ENCODE measurements at places on chromosomes 3 and 15.

DNA sequence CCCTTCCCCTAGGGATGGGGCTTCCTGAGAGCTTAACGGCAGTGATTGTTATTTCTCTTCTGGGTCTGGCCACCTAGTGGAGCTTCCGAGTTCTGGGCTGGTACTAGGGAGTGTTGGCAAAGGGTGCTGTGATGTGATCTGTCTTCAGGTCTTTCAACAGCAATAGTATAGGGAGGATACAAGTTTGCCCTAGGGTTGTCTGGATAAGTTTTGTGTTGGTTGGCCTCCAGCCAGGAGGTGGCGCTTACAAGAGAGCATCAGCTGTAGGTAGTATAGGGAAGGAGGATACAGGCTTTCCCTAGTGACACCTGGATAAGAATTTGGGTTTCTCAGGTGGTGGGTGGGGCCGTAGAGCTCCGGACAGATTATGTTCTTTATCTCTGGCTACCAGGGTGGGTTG is 19.2 kb upstream of the CPOX start:
- DNase-seq: no peak

DNA sequence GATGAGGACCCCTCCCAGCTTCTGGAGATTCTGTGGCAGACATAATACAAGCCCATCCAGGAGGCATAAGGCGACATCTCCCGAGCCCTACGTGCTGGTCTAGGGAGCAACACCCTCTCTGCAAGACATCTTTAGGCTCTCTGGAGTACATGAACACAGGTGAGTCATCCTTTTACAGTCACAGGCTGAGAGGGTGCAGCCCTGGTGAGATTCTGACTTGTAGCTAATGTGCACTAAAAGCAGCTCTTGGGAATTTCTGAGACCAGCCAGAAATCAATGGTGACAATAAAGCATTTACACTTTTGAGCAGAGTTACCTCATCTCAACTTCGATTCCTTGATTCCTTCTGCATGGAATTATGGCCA is 131.1 kb downstream of the XXYLT1 start:
- no peak for DNase-seq

- no peak for DNase-seq
Observed at GRCh38 chr3:129605922-129606635, 397 bp downstream of the PLXND1 start.

DNA sequence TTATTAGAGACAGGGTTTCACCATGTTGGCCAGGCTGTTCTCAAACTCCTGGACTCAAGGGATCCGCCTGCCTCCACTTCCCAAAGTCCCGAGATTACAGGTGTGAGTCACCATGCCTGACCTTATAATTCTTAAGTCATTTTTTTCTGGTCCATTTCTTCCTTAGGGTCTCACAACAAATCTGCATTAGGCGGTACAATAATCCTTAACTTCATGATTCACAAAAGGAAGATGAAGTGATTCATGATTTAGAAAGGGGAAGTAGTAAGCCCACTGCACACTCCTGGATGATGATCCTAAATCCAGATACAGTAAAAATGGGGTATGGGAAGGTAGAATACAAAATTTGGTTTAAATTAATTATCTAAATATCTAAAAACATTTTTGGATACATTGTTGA is 45.0 kb upstream of the TKT start:
- DNase-seq: no peak

DNA sequence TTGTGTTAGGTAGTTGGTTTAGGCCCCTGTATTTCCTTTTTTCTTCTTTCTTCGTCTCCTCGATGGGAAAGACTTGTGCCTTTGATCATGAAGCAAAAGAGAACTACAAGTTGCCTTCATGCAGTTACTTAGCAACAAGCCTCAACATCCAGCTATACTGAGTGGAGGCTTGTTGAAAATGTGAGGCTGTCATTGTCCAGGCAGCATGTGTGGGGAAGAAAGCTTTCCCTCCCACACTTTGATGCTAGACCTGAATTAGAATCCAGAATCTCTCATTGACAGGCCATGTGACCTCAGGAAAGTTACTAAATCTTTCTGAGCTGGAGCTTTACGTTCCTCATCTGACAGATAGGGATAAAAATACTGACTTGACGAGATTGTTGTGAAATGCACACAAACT is 23.7 kb downstream of the IFT122 start:
- DNase-seq: no peak

- DNase-seq: no peak
Observed at GRCh38 chr3:3127432-3128010, 781 bp downstream of the TRNT1 start.

- DNase-seq: no peak
Observed at GRCh38 chr3:184561913-184562877, 610 bp downstream of the EPHB3 start.

GRCh38 chr3:66761093-66761780 is 236.9 kb upstream of the KBTBD8 start:
- no peak for DNase-seq

Data from stimulated activated CD4-positive, alpha-beta T cell treated with anti-CD3 and anti-CD28 coated beads, Interleukin-1b, Interleukin-23, amount 100 ng/mL, for 1 hour (primary cell).